Astrocyte (in vitro differentiated cells and primary cell): ENCODE measurements at places on chromosomes 7 and 10. TPM values are rescaled to one million over a fixed set of nuclear protein-coding genes. Genes with fewer than 3 reads are reported as not detected.

DNA sequence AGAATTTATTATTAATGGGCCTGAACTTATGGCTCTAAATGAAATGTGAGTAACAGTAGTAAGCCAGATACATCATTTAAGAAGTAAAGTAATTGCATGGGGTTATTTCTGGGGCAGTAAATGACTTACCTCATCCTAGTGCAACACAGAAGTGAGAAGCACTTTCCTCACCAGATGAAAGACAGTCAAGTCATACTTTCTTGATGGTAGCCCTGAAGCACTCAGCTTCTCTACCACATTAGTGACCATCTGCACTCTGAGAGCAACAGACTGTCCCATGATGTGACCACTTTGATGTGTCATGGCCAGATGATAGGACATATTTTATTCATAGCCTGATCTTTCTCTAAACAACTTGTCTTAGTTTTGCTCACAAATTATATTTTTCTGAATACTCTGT is 369.5 kb upstream of the PHF14 start:
- no peak for DNase-seq
- H3K27me3 ChIP-seq = no peaks in the 10 kb centered on the region
- H3K4me3 ChIP-seq = no peak overlapping the region
- no peaks in the 10 kb centered on the region for H3K4me1 ChIP-seq
- H3K36me3 ChIP-seq = no peaks in the 10 kb centered on the region
- no peak overlapping the region for H3K27ac ChIP-seq

DNA sequence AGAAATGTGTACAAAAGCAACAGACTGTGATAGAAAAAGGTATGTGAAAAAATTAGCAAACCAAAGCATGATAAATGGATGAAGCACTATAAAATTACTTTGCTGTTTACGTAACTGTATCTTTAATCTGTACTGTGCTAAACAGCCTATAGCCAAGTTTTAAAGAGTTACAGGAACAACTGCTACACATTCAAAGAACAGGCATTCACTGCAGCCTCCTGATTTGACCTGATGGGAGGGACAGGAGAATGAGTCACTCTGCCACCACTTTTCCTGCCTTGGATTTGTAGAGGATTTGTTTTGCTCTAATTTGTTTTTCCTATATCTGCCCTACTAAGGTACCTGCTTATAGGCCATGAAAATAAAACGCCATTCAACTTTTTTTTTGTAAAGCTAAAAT is 116.1 kb downstream of the FANK1 start:
- H3K27ac ChIP-seq = no peak overlapping the region
- peak; percentile 39 for DNase-seq
- no peaks in the 10 kb centered on the region for H3K27me3 ChIP-seq
- no peak overlapping the region for H3K4me3 ChIP-seq

GRCh38 chr10:77328272-77328816 is 309.3 kb downstream of the KCNMA1 start:
- no peak overlapping the region for H3K4me3 ChIP-seq
- no peak for DNase-seq
- no peak overlapping the region for H3K27ac ChIP-seq
- H3K4me1 ChIP-seq = no peaks in the 10 kb centered on the region

- H3K4me3 ChIP-seq = no peak overlapping the region
- peaks cover under 1% of the 10 kb centered on the region for H3K4me1 ChIP-seq
- peaks cover 3% of the 10 kb centered on the region for H3K36me3 ChIP-seq
- no peak overlapping the region for H3K27ac ChIP-seq
- H3K27me3 ChIP-seq = no peaks in the 10 kb centered on the region
Measured at GRCh38 chr10:35442028-35442427, 105.7 kb downstream of the CCNY start.

DNA sequence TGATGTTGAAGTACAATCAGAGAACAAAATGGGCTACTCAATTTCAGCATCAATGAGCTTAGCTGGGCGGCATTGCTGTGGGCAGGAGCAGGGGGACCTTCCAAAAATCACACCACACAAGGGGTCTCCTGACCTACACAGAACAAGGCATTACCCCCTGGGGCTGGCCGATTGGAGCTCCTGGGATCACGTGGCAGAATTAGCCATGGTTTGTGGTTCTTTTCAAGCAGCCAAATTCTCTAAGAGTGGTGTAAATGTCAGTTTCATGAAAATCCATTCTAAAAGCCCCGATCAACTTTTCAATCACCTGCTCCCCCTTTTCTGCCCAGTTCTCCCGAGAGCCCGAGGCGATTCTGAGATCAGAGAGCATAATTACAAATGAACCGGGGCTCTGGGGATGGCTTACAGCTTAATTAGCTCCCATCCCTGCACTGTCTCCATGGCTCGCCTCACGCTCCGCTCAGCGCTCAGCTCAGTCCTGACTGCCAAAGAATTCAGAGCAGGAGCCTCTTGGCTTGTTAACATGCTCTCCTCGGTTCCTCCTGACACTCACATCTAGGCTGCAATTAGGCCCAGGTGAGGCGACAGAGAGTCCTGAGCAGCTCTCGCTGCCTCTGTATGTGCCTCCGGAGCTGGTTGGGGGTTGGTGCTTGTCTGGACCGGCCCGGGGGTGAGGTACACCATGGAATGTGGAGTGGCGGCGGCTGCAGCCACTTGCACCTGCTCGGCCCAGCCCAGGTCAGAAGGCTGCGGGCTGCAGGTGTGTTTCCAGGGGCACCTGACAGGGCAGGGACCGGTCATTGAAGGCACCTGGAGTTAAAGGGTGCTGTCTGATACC is 111.8 kb downstream of the WDR11 start:
- DNase-seq = no peak
- H3K4me1 ChIP-seq = no peaks in the 10 kb centered on the region
- H3K27ac ChIP-seq = no peak overlapping the region
- H3K36me3 ChIP-seq = no peaks in the 10 kb centered on the region
- H3K27me3 ChIP-seq = no peaks in the 10 kb centered on the region

GRCh38 chr10:24618401-24618800 is 105.3 kb downstream of the ARHGAP21 start:
- no peak for DNase-seq
- no peak overlapping the region for H3K27ac ChIP-seq
- H3K4me3 ChIP-seq = no peak overlapping the region

GRCh38 chr7:25495342-25496250 is 267.3 kb upstream of the NPVF start:
- H3K36me3 ChIP-seq = no peaks in the 10 kb centered on the region
- H3K27ac ChIP-seq = no peak overlapping the region
- no peak for DNase-seq
- H3K4me3 ChIP-seq = no peak overlapping the region
- H3K27me3 ChIP-seq = no peaks in the 10 kb centered on the region

DNA sequence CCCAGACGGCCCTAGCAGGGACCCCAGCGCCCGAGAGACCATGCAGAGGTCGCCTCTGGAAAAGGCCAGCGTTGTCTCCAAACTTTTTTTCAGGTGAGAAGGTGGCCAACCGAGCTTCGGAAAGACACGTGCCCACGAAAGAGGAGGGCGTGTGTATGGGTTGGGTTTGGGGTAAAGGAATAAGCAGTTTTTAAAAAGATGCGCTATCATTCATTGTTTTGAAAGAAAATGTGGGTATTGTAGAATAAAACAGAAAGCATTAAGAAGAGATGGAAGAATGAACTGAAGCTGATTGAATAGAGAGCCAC is 184 bp downstream of the CFTR start:
- DNase-seq = no peak
- H3K27me3 ChIP-seq = peaks cover 23% of the 10 kb centered on the region
- no peaks in the 10 kb centered on the region for H3K4me1 ChIP-seq
- peak overlapping the region; percentile 39 for H3K4me3 ChIP-seq

DNA sequence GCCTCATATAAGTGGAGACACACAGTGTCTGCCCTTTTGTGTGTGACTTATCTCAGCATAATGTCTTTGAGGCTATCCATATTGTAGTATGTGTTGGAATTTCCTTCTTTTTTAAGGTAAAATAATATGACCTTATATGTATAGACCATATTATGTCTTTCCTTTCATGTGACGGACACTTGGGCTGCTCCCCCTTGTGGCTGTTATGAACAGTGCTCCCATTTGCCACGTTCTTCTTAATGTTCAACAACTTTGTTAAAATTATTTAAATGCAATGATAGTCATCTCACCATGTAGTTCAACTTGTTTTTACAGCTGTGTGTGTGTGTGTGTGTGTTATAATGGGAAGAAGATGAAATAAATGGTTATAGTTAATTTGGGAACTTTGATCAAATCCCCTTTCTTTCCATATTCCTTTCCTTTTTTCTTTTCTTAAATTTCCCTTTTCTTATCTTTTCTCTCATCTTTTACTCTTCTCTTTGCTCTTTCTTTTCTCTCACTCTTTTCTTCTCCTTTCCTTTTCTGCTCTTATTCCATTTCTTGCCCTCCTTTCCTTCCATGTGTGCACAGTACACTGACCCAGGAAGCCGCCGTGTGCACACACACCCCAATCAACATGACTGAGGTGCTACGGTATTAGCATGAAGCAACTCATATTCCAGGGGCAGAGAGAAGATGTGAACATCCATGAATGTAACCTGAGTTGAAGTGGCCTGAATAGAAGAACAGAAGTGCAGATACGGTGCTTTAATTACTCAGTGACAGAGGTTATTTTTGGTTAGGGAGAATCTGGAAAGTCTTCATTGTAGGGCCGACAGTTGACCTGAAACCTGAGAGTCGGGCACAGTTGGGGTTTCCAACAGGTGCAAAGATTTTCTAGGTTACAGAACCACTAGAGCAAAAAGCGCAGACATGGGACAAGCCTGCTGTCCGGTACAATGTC is 596.6 kb downstream of the SDK1 start:
- H3K4me3 ChIP-seq = no peak overlapping the region
- H3K36me3 ChIP-seq = no peaks in the 10 kb centered on the region
- no peaks in the 10 kb centered on the region for H3K27me3 ChIP-seq
- no peaks in the 10 kb centered on the region for H3K4me1 ChIP-seq
- H3K27ac ChIP-seq = no peak overlapping the region

DNA sequence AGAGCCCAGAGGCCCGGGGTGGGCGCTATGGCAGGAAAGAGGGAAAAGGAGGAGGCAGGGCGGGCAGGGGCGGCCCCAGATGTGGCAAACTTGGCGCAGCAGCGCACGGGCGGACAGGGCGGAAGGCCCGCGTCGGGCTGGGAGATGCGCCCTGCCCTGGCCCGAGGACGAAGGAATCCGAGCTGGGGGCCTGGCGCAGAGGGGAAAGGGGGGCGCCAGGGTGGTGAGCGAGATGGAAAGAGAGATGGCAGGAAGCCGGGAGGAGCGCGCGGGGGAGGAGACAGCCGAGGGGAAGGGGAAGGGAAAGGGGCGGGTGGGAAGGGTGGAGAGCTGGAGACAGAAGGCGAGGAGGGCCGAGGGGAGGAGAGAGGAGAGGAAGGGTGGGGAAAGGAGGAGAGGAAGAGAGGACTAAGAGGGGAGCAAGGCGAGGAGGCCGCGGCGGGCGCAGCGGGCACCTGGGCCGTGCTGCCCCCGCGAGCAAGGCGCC is at the start of gene MARVELD1:
Gene MARVELD1 (plus strand): TSS at position 392 of the 487 bp plus-strand sequence. CDS start 147 bp downstream, outside the sequence.
- peaks cover 6% of the 10 kb centered on the region for H3K36me3 ChIP-seq
- DNase-seq = peak; percentile 73
- H3K4me1 ChIP-seq = peaks cover 35% of the 10 kb centered on the region
- no peaks in the 10 kb centered on the region for H3K27me3 ChIP-seq
- H3K27ac ChIP-seq = peak within 1 kb of the TSS; percentile 85
- peak within 1 kb of the TSS; percentile 83 for H3K4me3 ChIP-seq

DNA sequence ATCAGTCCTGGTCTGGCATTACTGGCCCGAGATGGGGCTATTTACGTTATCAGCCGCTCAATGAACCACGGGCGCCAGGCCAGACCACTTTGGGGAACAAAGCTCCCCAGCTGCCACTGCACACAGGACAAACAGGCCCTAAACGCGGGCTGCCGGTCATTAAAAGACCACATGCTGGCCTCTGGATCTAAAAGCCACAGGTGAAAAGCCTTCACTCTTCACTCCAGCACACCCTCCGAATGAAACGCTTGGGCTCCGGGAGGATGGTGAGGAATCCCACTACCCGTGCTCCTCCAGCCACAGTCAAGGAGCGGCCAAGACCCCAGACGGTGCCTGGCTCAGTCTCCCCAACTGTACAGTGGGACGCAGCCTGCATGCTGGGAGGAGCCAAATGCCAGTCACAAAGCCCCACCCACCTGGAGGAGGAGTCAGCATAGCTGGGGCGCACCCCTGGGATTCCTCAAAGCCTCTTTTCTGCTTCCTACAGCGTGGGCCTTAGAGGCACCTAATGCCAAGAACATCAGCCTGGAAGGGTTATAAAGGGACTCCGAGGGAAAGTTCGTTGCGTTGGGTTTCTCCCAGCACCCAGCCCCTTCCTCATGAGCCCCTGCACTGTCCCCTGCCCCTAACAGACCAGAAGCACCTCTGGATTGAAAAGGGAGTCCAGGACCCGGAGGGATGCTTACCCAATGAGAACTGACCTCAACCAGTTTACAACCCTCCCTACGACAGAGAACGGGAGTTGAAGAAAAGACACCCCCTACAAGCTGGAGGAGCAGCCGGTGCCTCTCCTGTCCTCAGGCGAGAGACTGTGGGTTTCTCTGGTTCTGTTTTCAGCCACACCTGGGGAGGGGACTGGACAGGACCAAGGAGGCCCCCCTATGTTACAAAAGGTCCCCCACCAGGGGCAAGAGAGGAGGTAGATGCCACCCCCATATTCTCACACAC is 4.7 kb downstream of the PDGFA start:
- peak overlapping the region; percentile 83 for H3K27ac ChIP-seq
- H3K36me3 ChIP-seq = no peaks in the 10 kb centered on the region
- peak; percentile 43 for DNase-seq
- peak overlapping the region; percentile 27 for H3K4me3 ChIP-seq
- peaks cover 37% of the 10 kb centered on the region for H3K4me1 ChIP-seq

- H3K36me3 ChIP-seq = no peaks in the 10 kb centered on the region
- no peaks in the 10 kb centered on the region for H3K27me3 ChIP-seq
- no peak for DNase-seq
- H3K4me1 ChIP-seq = no peaks in the 10 kb centered on the region
- no peak overlapping the region for H3K4me3 ChIP-seq
- H3K27ac ChIP-seq = no peak overlapping the region
Measured at GRCh38 chr7:20894806-20895205, 108.1 kb upstream of the SP8 start.

GRCh38 chr10:70927189-70927943 is 39.0 kb upstream of the PCBD1 start:
- H3K36me3 ChIP-seq = no peaks in the 10 kb centered on the region
- no peak overlapping the region for H3K27ac ChIP-seq
- DNase-seq = peak; percentile 67
- H3K4me1 ChIP-seq = peaks cover 25% of the 10 kb centered on the region
- H3K27me3 ChIP-seq = peaks cover 8% of the 10 kb centered on the region
- H3K4me3 ChIP-seq = no peak overlapping the region

DNA sequence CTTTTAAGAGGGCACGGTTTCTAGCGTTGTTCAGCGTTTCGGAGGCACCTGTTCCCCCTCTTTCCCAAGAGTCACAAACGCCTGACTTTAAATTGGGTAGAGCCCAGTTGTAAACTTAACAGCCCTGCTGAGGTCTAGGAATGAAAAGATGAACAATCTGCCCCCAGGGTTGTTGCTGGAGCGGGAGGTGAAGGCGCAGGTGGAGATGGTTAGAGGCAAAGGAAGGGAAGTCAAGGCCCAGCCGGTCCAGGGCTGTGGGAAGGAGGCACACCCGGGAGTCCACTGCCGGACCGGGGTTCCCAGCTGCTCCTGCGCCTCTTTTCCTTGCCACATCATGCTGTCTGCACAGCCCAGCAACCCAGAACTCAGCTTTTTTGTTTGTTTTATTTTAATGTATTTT is 770 bp downstream of the PRXL2A start:
- H3K4me3 ChIP-seq = peak overlapping the region; percentile 70
- no peaks in the 10 kb centered on the region for H3K36me3 ChIP-seq
- H3K4me1 ChIP-seq = peaks cover 25% of the 10 kb centered on the region
- DNase-seq = no peak

The CPVL gene
- total RNA-seq = 16.3 and 22.2 TPM in 2 replicates

The CPEB3 gene
- total RNA-seq = 1.2 and 1.6 TPM in 2 replicates

The LAMB1 gene
- total RNA-seq = 403 and 411 TPM in 2 replicates

The TCERG1L gene
- total RNA-seq = 1.9 and 3.5 TPM in 2 replicates

The SPDYE8 gene
- not detected in 2 replicates for total RNA-seq
